Pancreas (tissue), 10 donors: ENCODE measurements at places on chromosomes 5 and 9. TPM values are rescaled to one million over a fixed set of nuclear protein-coding genes. Genes with fewer than 3 reads are reported as not detected.

DNA sequence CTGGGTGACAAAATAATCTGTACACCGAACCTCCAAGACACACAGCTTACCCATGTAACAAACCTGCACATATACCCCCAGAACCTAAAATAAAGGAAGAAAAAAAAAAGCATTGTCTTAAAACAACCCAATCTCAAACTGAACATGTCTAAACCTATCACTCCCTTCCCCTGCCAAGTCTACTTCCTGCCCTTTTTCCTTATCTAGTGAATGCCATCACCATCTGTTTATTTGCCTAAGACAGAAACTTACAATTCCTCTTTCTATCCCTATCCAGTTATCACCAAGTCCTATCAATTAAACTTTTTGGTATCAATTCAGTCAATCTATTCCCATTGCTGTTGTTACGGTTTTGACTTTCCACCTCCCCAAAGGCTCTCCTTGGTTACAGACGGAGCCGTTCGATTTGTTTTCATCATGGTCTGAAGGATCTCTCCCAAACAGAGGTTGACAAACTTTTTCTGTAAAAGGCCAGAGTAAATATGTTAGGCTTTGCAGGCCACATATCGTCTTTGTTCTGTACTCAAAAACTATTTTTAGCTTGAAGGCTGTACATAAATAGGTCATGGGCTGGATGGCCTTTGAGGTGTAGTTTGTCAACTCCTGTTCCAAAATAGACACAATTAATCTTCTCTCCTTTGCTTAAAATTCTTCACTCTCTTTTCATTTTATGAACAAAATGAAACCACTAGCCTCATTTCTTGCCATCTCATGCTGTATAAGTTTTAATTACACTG is 12.1 kb downstream of the NOL8 start:
- DNase-seq, result no peak
- no peaks in the 10 kb centered on the region for H3K4me1 ChIP-seq
- H3K27me3 ChIP-seq, result no peaks in the 10 kb centered on the region
- no peaks in the 10 kb centered on the region for H3K36me3 ChIP-seq

DNA sequence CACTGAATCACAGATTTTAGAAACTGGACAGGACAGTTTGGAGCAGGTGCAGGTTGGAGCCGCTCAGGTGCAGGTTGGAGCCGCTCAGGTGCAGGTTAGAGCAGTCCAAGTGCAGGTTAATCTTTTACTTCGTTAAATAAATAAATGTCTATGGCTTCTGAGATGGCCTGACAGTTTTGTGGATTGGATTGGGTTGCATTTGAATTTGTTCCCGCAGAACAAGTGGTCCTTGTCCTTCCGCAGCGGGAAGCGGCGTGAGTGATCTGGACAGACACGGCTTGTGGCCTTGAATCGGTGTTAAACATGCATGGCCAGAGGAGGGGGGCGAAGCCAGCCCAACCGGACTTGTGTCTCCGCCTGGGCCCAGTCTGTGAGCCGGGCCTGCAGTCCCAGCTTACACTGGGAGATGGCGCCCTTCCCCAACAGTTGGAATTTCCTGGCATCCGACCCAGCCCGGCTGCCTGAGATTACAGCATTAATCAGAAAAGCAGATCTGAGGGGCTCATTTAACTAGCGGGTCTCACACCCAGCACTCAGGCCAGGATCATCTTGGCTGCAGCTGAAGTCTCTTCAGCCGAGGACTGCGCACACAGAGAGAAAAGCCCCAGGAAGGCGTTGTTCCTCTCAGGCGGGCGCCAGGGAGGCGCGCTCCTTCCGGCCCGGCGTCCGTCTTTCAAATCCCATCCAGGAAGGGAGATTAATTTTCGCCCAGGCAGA is 1.5 kb upstream of the OLFM1 start:
- peak; percentile 83 for DNase-seq
- H3K27ac ChIP-seq, result peak overlapping the region; percentile 39
- H3K36me3 ChIP-seq, result no peaks in the 10 kb centered on the region
- no peak overlapping the region for H3K4me3 ChIP-seq
- H3K4me1 ChIP-seq, result peaks cover 31% of the 10 kb centered on the region

DNA sequence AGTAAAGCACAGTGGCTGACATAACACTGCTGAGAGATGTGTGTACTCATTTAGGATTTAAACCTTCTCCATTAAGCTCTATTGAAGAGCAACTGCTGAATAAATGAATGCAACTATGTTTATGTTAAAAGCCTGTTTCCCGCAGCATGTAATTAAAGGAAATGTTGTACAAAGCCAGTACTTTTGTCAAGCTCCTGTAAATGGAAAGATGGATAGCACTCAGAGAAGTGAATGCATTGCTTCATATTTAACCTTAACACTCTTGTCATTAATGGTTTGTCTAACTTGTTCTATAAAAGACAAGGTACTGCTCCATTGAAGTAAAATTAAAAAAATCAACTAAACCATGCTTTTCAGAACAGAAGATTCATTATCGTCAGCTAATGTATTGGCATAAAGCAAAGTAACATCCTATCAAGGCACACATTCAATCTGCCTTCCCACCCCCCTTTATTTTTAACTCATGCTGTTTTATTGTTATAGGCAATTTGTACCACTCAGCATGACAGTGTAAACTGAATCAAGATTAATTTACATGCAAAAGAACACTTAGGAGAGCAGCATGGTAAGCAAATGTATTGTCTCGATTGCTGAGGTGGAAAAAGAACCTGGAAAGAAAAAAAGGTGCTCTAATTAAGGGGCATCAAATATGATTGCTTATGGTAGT is 240.9 kb upstream of the TBCA start:
- no peaks in the 10 kb centered on the region for H3K4me1 ChIP-seq
- H3K27me3 ChIP-seq, result no peaks in the 10 kb centered on the region

- H3K36me3 ChIP-seq, result no peaks in the 10 kb centered on the region
- H3K27ac ChIP-seq, result peak overlapping the region; percentile 4
- peaks cover 8% of the 10 kb centered on the region for H3K4me1 ChIP-seq
- peak; percentile 30 for DNase-seq
- peak overlapping the region; percentile 49 for H3K4me3 ChIP-seq
- peaks cover 4% of the 10 kb centered on the region for H3K27me3 ChIP-seq
These were observed 731 bp downstream of the PRR16 start for GRCh38 chr5:120464627-120465435.

GRCh38 chr5:40037713-40038112 is 612.9 kb upstream of the DAB2 start:
- no peak for DNase-seq
- H3K36me3 ChIP-seq, result no peaks in the 10 kb centered on the region
- no peaks in the 10 kb centered on the region for H3K4me1 ChIP-seq
- H3K27ac ChIP-seq, result no peak overlapping the region
- no peaks in the 10 kb centered on the region for H3K27me3 ChIP-seq

TMEM38B gene
- total RNA-seq, result 3.0 TPM

CCNJL gene
- 0.56 TPM for total RNA-seq

RUSC2 gene
- 11.7 TPM for total RNA-seq

DNA sequence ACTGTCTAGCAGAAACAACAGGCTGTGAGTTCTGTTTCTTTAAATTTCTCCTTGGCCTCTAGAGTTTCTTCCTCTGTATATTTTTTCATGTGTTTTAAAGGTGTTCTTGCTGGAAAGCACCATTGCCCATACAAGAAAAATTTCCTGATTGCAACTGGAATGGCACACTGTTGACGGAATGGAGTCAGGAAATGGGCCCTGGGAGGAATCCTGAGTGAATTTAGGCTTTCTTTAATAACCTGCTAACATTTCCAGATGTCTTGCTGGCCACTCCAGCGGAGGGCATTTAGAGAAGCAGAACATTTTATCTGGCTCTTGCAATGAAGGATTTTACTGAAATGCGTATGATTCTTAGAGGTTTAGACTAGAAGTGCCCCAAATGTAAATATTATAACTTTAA is 736.3 kb downstream of the TAF11L14 start:
- no peaks in the 10 kb centered on the region for H3K36me3 ChIP-seq
- H3K4me3 ChIP-seq, result no peak overlapping the region
- H3K4me1 ChIP-seq, result no peaks in the 10 kb centered on the region
- no peak overlapping the region for H3K27ac ChIP-seq
- no peaks in the 10 kb centered on the region for H3K27me3 ChIP-seq
- no peak for DNase-seq

DNA sequence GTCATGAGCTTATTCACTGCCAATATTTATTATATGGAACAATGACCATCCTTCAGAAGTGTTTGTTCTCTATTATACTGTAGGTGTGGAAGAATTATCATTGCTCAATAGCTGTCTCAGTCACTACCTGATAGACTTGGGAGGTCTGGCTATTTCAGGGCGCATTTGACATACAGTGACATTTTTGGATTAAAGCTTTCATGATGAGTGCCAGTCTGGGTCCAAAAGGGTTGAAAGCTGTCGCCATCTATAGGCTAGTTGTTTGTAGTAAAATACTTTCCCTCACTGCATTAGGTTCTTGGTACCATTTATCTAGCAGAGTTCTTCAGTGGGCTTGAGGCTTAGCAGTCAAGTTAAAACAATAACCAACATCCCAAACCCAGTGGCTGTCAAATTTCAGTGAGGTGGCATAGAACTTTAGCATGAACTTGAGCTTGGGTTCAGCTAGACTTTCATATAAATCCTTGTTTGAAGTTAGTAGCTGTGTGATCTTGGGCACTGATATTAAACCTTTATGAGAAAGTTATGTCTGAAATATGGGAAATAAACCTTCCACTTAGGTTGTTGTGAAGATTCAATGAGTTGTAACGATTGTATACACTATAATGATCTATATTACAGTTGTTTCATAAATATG is 110.5 kb upstream of the CDKN2B start:
- no peak overlapping the region for H3K4me3 ChIP-seq
- no peak overlapping the region for H3K27ac ChIP-seq
- no peaks in the 10 kb centered on the region for H3K27me3 ChIP-seq

GRCh38 chr5:134769206-134769605 is 10.6 kb downstream of the DDX46 start:
- H3K4me1 ChIP-seq, result no peaks in the 10 kb centered on the region
- H3K36me3 ChIP-seq, result peaks cover 52% of the 10 kb centered on the region
- H3K27ac ChIP-seq, result no peak overlapping the region
- H3K27me3 ChIP-seq, result no peaks in the 10 kb centered on the region

PTPDC1 gene
- 4.3 TPM for total RNA-seq

UGT3A2 gene
- not detected for total RNA-seq

RPL35 gene
- 809 TPM for total RNA-seq

GRCh38 chr5:167792514-167792913 is 498.9 kb upstream of the WWC1 start:
- DNase-seq, result no peak
- H3K4me1 ChIP-seq, result peaks cover 17% of the 10 kb centered on the region
- H3K27ac ChIP-seq, result no peak overlapping the region
- H3K36me3 ChIP-seq, result no peaks in the 10 kb centered on the region
- no peaks in the 10 kb centered on the region for H3K27me3 ChIP-seq

OTP gene
- not detected for total RNA-seq

- no peak overlapping the region for H3K27ac ChIP-seq
- no peaks in the 10 kb centered on the region for H3K4me1 ChIP-seq
- H3K4me3 ChIP-seq, result peak overlapping the region; percentile 53
These were observed 1.2 kb downstream of the VCAN start for GRCh38 chr5:83472508-83473345.

- H3K27ac ChIP-seq, result no peak overlapping the region
- H3K27me3 ChIP-seq, result no peaks in the 10 kb centered on the region
- no peak for DNase-seq
- H3K4me1 ChIP-seq, result peaks cover 8% of the 10 kb centered on the region
- no peak overlapping the region for H3K4me3 ChIP-seq
These were observed 113.5 kb downstream of the TSSK1B start for GRCh38 chr5:113321276-113321675.

GRCh38 chr5:95822043-95822541 is 434 bp downstream of the GLRX start:
- peak overlapping the region; percentile 54 for H3K4me3 ChIP-seq
- no peaks in the 10 kb centered on the region for H3K36me3 ChIP-seq
- H3K27me3 ChIP-seq, result no peaks in the 10 kb centered on the region
- H3K4me1 ChIP-seq, result peaks cover 8% of the 10 kb centered on the region
- no peak for DNase-seq
